ENCODE measurements at places on chromosomes 5 and 9.
A peak's percentile ranks its signal among the peaks of the same experiment; 100 is the strongest.

DNA sequence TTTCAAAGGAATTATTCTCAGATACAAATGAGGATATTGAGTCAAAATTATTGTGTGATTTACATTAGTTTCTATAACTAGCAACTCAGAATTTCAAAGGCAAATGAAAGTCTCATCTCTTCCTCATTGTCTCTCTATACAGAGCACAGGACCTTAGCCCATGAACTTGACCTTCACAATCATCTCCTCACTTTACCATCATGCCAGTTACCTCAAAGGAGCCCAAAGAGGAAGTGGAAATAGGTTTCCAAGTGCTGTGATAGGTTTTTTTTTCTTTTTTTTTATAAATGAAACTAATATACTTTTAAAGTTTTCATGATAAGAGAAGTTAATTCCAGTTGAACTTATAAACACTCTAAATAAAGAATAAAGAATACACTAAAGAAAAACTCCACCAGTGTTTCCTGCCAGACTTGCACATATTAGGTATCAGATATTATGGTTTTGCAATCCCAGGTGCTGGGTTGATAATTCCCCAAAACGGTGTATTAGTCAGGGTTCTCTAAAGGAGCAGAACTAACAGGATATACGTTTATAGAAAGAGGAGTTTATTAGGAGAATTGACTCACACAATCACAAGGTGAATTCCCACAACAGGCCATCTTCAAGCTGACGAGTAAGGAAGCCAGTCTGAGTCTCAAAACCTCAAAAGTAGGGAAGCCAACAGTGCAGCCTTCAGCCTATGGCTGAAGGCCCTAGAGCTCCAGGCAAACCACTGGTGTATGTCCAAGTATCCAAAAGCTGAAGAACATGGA is 50.1 kb upstream of the ADAMTS16 start:
- DNase-seq: no peak

DNA sequence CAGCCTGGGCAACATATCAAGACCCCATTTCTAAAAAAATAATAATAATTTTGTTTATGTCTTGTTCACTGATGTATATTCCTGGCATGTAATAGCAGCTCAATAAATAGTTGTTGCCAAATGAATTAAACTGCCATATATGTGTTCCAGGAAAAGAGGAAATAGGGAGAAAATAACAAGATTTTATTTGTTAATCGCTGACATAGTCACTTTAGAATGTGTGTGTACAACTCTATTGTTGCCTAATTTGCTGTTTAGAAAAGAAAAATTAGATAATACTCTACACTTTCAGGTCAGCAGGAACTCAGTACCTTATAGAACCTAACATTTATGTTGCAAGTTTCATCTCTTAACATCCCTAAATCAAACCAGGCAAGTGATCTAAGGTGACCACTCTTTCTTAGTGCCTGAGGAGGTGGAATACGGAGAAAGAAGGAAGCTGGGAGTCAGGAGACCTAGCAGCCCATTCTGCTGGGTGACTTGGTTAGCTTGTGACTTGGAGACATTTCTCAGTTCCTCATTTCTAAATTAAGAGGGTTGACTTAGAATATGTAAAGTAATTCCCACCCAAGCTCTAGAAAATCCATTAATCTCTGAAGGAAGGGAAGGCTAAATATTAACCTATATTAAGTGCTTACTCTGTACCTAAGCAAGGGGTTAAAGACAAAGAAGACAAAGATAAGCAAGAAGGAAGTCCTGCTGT is 110.3 kb upstream of the IQGAP2 start:
- no peak for DNase-seq

- DNase-seq: no peak
Observed at GRCh38 chr5:84825606-84826005, 440.9 kb upstream of the EDIL3 start.

DNA sequence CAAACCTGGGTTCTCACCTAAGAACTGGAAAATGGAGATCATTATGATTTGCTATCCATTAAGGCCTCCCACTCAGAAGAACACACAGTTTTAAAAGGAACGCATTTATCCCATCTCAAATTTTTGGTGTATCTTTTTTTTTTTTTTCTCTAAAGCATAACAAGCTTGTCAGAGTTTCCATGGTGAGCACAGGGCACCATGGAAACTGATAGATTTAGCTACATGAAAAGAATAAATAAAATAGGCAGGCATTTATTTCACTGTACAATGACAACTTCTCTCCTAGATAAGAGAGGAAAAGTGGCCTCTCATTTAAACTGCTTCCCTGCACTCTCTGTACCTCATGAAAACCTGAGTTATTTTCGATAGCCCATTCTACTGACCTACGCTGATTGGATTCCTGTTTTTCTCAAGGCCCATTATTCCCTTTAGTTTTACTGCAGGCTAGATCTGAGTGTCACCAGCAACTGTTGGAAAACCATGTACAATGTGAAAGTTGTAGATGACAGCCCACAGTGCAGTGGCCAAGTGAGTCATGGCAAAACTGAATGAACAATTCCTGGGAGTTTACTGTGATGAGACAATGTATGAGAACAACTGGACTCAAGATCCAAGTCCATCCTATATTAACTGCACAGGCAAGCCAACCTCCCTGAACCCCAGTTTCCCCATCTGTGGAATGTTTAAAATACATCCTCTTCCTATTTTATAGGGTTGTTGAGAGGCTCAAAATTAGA is 4.3 kb upstream of the GDA start:
- DNase-seq: no peak

DNA sequence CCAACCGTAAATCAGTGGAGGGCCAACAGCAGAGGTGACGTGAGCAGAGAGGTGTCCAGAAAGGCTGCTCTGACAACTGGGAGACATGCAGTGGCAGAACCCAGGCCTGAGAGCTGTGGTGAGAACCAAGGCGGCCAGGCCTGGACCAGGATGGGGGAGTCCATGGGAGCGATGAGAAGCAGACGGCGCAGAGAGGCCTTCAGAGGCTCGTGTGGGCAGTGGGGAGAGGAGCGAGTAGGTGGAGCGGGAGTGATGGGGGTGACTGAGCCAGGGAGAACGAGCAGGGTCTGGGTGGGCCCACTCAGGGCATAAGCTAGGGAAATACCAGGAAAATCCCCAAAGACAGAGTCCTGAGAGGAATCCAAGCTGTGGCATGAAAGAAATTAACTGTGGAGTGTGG is 7.9 kb upstream of the IL3 start:
- DNase-seq: no peak

- DNase-seq: no peak
Observed at GRCh38 chr5:57550132-57550531, 67.5 kb upstream of the ACTBL2 start.

- DNase-seq: no peak
Observed at GRCh38 chr9:104068546-104068945, 25.6 kb upstream of the SMC2 start.

GRCh38 chr5:117414926-117415325 is 840.3 kb upstream of the SEMA6A start:
- peak; percentile 3 for DNase-seq

DNA sequence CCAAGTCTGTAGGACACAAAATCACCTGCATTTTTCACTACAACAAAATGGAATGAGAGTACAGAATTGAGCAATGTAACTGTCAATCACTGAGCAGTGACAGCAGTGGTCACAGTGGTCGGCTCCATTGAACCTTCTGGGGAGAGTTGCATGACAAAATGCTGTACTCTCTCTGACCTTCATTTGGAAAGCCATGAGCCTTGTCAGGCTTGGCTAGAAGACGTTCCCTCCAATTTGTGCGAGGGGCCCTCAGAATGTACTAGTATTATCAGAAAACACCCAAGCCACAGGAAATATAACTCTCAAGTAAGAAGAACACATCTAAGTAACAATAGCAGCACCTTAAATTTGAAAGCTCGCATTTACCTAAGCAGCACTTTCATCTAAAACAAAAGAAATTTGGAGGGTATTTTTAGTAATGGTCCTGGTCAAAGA is 425.6 kb upstream of the MEF2C start:
- no peak for DNase-seq

DNA sequence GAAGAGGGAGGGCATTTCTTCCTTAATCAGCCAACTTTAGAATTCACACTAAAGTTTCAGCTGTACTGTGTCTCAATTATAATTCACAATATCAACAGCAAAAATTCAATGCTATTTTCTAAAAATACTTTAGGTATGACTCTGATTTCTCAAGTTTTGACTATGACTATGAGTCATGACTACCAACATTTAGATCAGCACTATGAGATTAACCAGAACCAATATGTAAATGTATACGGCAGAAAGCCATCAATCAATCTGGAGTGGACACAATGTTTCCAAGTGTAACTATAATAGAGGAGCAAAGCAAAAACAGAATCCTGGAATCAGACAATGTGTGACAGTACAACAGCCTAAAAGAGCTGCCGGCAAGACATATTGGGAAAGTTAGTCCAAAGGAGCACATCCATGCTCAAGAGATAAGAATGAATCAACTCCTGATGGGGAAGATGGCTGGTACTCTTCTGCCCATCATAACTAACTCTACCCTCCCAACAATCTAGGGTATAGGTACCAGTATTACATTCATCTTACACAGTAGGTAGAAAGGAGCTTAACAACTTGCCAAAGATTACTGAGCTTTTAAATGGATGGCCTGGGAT is 294.4 kb downstream of the SEMA5A start:
- no peak for DNase-seq

- no peak for DNase-seq
Observed at GRCh38 chr5:135034963-135035677, 1.1 kb upstream of the PITX1 start.

DNA sequence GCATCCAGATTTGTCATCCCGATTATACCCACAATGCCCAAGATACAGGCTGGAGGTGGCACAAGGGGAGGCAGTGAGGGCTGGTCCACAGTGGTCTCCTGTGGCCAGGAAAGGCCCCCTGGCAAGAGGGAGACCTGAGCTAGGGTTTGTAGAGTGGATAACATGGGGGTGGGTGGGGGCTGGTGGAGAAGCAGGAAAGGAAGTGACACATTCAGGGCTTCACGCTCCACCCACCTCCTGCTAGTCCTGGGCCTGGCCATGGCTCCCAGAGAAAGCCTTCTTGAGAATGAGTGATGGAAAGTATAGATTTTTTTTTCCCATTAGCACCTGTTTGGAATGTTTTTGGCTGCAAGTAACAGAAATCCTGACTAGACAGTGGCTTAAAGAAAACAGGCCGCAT is 81.3 kb downstream of the ANKRD33B start:
- no peak for DNase-seq

DNA sequence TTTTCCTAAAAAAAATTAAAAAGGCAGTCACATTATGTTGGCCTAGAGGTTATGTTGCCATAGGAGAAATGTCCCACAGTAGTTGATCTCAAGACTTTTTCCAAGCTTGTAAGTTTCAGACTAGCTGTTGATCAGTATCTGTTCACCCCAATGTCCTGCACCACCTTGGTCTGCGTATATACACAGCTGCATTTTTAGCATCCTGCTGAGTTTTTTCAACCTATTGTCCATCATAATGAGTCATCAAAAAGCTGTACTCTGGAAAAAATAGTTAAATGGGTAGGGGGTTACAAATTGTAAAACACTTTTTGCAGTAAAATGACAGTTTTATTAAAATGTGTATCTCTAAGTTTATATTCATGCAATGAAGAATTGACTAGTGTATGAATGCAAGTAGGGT is 53.2 kb upstream of the TMEM171 start:
- peak; percentile 15 for DNase-seq

DNA sequence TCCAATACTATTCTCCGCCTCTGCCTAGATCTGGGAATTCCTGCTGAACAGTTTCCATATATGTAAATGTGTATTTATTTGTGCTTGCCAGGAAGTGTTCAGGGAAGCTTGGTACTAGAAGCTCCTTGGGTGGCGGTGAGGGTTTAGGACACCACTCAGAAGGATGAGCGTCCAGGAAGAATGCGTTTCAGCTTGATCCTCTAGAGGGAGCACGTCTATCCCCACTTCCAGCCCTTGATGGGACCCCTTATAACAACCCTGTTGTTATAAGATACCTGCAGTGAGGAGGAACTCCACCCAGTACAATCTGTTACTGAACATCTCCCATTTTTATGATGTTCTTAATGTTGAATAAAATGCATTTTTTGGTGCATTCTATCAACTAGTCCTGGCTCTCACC is 88.9 kb downstream of the CYFIP2 start:
- DNase-seq: no peak

DNA sequence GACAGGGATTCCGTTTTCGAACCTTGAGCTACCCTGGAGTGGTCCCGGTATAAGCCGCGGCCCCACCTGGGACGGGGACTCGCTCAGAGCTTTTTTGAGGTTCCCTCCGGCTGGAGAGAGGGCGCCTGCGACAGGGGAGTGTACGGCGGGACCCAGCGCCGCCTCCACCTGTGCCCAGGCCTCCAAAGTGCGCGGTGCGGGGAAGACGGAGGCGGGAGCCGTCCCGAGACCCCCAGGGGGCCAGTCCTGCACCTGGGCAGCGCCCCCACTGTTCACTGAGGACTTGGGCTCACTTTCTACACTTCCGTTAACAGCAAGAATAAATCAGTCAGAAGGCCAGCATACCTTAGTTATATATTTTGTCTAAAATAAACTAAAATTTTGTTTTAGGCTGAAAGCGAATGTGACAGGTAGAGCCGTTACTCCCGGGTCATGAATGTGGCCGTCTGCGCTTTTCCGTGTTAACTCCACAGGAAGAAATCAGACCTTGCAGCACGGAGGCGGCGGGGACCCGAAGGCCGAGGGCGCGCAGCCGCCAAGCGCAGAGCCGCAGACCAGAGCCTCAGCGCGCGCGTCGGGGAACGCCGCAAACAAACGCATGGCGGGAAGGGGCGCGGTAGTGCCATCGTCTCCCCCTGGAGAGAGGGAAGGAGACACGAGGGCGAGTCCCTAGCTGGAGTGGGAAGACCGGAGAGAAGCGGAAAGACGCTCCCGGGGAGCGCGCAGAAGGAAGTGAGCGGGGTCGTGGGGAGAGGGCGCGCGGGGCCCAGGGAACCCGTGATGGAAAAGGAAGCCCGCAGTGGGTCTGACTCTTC is 14.1 kb downstream of the TRIM7 start:
- no peak for DNase-seq

DNA sequence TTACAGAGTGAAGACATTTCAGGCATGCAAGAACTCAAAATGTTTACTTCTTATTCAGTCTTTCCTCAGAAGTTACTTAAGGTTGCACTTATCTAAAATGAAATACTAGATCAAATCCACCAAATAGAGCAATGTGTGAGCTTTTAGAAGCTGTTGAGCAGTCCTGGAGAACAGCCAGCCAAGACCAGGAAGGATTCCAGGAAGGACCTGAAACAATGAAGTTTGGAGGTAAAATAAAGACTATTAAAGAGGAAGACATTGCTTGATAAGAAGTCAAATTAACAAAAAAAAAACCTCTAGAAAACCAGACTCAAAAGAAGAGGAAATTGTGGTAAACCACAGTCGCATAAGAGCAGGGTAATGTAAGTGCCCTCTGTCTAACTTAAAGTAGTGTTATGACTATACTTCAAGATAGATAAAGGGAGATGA is 156.2 kb upstream of the S1PR3 start:
- peak; percentile 82 for DNase-seq

GRCh38 chr5:110008131-110008530 is 318.4 kb downstream of the MAN2A1 start:
- DNase-seq: no peak

DNA sequence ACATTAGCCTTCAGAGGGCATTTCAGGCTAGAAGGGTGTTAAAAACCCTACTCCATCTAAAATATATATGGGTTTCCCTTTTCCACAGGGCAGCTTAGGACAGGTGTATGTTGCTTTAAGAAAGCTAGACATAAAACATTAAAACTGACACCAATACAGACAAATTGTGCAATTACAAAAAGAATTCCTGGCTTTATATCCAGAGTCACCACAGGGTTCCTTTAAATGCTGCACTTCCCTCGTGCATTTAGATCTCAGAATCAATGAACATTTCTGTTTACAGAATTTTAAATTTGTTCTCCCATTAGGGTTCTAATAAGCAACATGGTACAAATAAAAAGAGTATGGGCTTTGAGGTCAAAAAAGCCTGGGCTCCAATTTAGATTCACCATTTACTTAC is 170.2 kb downstream of the MAPKAP1 start:
- DNase-seq: no peak

Measured in RPMI7951 (cell line).